ENCODE measurements at places on chromosomes 3 and 15.

GRCh38 chr3:132276228-132276906 lies 40.8 kb upstream of the ACP3 start:
- DNase-seq, result no peak

GRCh38 chr3:187473778-187474406 lies 105.7 kb downstream of the RTP4 start:
- no peak for DNase-seq

GRCh38 chr3:65028024-65028423 lies 340.2 kb upstream of the ADAMTS9 start:
- DNase-seq, result no peak

GRCh38 chr3:13884851-13885703 lies 5.2 kb upstream of the WNT7A start:
- peak; percentile 47 for DNase-seq

- DNase-seq, result no peak
Measured at GRCh38 chr3:61932499-61932898, 371.1 kb downstream of the PTPRG start.
